Cerebellar nuclear complex (tissue), 1 donor: ENCODE measurements at places on chromosomes 5 and 9.

DNA sequence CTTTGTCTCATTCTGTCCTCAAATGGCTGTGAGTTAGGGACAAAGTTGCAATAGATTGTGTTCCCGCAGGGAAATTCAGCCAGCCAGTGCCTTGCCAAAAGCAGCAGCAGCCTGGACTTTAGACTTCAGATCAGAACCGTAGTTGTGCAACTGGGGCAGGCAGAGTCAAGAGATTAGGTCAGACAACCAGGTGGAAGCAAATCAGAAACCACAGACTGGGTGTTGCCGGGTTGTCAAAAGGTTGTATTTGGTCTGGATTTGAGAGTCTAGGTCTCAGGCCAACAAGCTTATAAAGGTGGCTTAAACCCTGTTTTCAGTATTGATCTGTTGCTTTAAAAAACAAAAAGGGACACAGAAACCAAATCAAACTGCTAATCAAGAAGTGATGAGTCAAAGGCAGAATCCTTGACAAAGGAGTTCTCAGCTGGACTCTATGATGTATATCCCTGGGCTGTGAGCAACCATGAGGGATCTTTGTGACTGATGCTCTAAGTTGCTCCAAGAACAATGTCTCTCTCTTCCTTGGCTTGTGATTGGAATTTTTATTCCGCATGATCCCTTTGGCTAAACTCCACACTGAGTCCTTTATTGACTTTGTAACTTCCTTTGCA is 20.9 kb downstream of the RFK start:
- no peak for DNase-seq

DNA sequence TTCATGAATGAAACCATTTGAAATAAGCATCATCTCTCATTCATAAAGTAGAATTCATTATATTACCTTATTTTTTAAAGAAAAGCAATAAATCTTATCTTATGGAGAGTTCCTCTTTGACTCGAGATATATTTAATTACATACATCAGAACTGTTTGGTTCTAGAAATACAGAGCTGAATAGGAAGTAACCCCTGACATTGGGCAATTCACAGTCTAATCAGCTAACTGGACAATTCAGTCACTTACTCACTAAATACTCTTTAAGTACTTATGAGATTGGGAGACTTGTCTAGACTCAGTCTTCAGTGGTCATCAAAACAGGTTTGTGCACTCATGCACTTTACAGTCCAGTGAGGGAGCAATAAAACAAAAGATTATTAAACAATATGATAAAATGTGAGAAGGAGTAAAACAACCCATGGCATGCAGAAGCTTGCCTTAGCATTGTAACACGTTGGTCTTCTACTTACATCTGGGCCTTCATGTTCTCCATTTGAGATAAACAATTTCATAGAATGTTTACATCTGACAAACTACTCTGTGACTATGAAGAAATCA is 11.5 kb upstream of the FBXO38 start:
- no peak for DNase-seq

DNA sequence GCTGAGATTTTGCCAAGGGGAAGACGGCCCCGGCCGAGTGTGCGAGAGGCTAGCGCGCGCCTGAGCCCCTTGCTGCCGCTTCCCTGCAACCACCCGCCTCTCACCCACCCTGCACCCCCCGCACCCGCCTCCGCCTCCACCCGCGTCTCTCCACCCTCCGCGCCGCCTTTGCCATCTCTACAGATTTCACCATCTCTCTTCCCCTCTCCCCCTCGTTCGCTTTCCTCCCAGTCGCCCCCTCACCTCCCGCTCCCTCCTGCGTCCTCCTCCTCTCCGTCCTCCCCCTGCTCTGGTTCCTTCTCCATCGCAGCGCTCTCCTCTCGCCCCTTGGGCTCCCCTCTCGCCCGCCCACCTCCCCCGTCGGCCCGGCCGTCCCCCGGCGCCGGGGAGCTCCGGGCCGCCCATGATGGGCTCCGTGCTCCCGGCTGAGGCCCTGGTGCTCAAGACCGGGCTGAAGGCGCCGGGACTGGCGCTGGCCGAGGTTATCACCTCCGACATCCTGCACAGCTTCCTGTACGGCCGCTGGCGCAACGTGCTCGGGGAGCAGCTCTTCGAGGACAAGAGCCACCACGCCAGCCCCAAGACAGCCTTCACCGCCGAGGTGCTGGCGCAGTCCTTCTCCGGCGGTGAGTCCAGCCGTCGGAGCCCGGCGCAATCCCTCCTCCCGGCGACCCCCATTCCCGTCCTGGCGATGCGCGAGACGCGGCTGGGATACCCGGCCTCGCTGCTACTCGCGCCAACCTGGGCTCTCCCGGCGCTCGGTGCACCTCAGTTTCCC is at the start of gene PRDM12:
PRDM12 (plus strand) TSS at position 344 of the 778 bp plus-strand sequence; CDS start at position 404, 60 bp downstream.
- DNase-seq: no peak

DNA sequence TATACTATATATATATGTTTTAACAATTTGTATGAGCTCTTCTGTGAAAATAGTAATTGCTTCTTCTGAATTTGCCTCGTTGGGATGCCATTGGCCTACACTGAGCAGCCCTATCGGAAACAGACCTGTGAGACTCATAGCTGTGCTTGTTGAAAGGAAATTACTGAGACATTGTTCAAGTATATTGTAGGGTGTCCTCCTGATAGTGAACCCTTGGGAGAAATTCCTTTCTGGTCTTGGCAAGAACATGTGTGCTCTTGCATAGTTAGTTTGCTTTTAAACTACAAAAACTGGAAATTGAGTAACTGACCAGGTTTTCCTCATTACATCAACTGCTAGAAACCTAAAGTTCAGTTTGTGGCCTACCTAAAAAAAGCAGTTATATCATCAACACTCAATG is 160.9 kb downstream of the LURAP1L start:
- DNase-seq: no peak

GRCh38 chr5:102835717-102836116 is 80.6 kb downstream of the PAM start:
- no peak for DNase-seq

DNA sequence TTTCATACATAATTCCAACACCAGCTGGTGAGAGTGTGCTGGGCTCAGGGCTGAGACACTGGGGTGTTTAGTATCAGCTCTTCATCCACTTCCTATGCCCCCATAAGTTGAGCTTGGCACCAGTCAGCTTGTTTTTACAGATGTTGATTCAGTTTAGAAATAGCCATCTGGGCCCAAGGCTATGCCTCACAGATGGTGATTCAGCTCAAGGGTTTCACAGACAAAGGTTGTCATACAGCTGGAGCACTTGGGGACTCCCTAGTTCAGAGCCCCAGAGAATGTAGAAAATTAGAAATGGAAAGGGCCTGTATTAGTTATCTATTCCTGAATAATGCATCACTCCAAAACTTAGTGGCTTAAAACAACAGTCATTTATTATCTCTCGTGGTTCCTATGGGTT is 10.3 kb upstream of the CRHBP start:
- no peak for DNase-seq

DNA sequence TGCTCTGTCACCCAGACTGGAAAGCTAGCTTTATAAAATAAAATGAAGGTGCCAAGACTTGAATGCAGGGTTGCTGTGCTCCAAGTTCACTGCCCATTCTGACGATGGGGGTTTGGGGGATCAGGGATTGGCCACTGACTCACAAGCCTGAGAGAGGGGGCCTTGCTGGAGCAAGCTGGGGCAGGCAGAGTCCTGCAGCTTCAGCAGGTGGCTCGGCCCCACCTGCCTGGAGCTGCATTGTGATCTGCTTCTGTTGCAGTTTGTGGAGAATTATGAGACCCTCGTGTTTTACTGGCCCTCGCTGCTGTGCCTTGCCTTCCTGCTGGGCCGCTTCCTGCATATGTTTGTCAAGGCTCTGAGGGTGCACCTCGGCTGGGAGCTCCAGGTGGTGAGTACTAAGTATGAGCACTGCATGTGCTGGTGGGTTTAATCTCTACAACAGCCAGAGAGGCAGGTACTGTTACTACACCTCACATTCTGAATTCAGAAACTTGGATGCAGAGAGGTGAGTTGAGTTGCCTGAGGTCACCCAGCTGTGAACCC is 31.1 kb upstream of the CCDC180 start:
- DNase-seq: no peak

DNA sequence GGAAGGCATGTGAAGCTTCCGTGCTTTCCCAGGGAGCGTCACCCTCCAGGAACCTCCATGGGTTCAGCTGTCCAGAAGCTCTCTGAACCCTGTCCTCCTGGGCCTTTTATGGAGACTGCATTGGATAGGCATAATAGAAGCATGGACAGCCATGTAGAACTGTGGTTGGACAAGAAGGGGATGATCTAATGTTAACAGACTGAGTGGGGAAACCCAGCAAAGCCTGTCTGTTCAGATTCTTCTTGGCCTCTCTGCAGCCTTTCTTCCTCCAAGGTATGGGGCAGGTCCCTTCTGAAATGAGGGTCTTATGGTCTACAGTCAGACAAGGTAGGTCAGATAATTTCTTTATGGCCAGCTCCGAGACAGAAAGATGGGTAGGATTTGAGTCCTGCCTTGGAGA is 59.1 kb upstream of the CTNNA1 start:
- no peak for DNase-seq

GRCh38 chr5:101675510-101676219 is 620.4 kb downstream of the SLCO4C1 start:
- DNase-seq: no peak

- no peak for DNase-seq
Observed at GRCh38 chr5:57033503-57033902, 81.6 kb upstream of the MIER3 start.

- no peak for DNase-seq
Observed at GRCh38 chr9:68980341-68980914, 33.5 kb downstream of the PRKACG start.

GRCh38 chr5:51621156-51621555 is 237.9 kb downstream of the ISL1 start:
- DNase-seq: no peak

DNA sequence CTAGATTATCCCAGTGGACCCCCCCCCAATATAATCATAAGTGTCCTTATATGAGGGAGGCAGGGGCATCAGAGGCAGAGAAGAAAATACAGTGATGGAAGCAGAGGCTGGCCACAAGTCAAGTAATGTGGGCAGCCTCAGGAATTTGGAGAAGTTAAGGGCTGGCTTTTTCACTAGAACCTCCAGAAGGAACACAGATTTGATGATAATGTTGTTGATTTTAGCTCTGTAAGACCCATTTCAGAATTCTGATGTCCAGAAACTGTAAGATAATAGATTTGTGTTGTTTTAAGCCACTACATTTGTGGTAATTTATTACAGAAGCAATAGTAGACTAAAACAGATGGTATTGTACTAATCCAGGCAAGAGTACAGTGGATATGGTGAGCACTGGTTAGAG is 36.3 kb upstream of the LRRTM2 start:
- no peak for DNase-seq

- DNase-seq: no peak
Observed at GRCh38 chr5:157180374-157181264, at the start of gene ITK. Gene ITK (plus strand): TSS chr5:157180840. CDS start chr5:157180978, 138 bp downstream.

DNA sequence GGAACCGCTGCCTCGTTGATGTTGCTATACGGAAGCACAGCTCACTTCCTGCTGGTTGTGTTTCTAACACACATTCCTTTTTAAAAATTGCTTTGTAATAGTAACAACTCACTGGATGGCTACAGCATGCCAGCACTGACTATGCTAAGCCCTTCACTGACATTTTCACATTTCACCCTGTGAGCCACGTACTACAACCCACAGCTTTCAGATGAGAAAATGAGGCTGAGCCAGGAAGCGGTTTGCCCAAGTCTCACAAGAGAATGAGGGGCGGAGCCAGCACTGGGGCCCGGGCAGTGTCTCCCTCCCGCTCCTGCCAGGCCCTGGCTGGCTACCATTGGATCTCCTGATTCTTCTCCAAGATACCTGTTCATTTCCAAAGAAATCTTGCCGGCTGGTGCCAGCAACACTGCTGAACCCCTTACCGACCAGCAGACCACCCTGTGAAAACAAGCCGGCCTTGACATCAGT is 38.3 kb downstream of the FAM78A start:
- DNase-seq: no peak

DNA sequence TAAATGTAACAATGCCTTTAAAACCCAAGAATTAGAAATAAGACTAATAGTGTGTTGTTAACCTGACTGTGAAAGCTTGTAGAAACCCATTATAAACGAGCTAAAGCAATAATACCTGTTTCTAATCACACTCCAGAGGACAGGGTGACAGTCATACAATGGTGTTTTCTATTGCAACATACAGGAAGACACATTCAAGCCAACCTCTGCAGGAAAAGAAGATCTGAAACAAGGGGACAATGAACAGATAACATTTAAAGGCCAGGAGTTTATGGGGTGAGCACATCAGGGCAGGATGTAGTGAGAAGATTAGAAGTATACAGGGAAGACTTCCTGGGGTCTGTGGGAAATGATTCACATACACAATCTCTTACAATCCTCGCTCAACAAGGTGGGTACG is 13.8 kb downstream of the BARHL1 start:
- DNase-seq: no peak

DNA sequence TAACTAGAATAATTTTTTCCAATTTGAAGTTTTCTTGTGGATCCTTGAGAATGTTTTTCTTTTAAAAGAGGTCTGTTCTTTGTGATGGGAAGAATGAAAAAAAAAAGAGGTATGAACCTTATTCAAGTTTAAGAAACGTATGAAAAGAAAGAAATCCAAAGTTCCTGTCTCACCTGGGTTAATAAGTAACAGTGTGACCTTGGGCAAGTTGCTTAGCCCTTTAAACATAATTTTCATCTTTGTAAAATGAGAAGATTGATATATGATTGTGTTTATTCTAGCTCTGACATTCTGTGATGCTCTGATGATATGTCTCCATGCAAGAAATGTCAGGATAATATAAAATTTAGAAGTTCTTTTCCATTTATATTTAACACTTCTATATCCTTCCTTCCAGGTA is 19.3 kb downstream of the SLC26A2 start:
- DNase-seq: no peak

DNA sequence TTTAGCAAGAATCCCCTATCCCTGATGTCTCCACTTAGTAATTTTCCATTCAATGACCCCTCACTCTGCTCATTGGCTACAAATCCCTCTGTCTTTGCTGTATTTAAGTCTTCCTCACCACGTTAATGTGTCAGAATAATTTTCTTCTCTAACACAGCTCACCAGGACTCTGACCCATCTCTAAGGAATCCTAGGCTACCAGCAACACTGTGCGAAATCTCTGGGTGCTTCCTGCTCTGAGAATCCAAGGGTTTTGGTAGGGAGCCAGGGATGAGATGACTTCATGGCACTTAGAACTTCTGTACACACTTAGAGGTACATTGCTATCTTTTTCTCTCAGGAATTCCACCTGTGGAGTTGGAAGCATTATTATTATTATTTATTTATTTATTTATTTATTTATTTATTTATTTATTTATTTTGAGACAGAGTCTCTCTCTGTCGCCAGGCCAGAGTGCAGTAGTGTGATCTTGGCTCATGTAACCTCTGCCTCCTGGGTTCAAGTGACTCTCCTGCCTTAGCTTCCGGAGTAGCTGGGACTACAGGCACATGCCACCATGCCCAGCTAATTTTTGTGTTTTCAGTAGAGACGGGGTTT is 53.5 kb downstream of the FOXI1 start:
- DNase-seq: no peak

DNA sequence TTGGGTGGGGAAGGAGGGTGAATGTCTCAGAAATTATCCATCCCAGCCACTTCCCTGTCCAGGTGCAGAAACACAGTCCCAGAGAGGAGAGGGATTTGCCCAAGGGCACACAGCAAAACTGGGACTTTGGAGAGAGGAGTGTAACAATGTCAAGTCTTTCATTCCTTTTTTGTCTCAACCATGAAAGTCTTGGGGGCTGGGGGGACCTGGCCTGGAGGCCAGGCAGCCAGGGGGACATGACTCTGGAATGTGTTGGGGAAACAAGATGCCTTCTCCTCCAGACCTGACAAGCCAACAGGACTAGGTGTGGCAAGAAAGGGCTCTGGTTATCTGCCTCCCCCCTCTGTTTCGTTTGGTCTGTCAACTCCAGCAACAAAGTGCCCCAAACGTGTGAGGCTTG is 13.9 kb upstream of the HAND1 start:
- no peak for DNase-seq

- DNase-seq: no peak
Observed at GRCh38 chr9:134405527-134405926, 79.3 kb downstream of the RXRA start.
